ENCODE measurements at places on chromosomes 3 and 15.

- DNase-seq = no peak
These were observed 15.7 kb downstream of the LIPC start for GRCh38 chr15:58447271-58448010.

DNA sequence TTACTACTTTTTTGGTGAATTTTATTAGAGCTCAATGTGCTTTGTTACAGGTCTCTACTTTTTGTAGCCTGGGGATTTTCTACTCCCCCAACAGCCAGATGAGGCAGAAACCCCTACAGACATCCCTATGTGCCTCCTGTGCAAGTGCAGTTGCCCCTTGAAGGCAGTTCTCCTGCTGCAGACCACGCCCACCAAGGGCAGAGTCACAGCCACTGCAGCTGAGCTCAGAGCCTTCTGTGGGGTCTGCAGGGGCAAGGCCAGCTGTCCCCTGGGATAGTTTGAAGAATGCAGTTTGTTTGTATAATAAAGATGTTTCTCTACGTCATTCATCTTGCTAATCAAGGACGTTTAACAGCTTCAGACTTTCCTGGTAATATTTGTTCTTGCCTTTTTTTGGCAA, 76.8 kb downstream of the NPAP1 start:
- DNase-seq = no peak

GRCh38 chr3:194212161-194212844, 76.4 kb downstream of the HES1 start:
- no peak for DNase-seq

DNA sequence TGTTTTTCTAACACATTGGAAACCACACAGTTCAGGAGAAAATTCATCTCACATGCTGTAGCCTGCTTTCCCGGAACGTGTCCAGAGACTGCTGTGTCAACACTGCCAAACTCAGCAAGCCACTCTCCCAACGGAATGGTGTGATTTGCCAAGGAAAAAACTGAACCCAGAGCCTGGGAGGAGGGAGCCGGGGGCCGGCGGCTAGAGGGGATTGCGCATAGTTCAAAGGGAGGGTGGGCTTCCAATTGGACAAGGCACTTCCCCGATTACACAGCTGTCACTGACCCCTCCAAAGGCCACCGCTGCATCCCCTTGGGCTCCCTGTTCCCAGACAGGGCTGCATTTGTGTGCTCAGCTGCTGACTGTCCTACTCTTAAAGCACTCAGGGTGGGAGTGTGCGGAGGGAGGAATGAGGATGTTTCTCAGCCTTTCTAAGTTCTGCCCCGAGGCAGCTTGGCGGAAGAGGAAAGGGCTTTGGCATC, 256.2 kb downstream of the ZNF621 start:
- DNase-seq = no peak

- no peak for DNase-seq
These were observed 10.9 kb downstream of the CCR5 start for GRCh38 chr3:46381625-46382024.

DNA sequence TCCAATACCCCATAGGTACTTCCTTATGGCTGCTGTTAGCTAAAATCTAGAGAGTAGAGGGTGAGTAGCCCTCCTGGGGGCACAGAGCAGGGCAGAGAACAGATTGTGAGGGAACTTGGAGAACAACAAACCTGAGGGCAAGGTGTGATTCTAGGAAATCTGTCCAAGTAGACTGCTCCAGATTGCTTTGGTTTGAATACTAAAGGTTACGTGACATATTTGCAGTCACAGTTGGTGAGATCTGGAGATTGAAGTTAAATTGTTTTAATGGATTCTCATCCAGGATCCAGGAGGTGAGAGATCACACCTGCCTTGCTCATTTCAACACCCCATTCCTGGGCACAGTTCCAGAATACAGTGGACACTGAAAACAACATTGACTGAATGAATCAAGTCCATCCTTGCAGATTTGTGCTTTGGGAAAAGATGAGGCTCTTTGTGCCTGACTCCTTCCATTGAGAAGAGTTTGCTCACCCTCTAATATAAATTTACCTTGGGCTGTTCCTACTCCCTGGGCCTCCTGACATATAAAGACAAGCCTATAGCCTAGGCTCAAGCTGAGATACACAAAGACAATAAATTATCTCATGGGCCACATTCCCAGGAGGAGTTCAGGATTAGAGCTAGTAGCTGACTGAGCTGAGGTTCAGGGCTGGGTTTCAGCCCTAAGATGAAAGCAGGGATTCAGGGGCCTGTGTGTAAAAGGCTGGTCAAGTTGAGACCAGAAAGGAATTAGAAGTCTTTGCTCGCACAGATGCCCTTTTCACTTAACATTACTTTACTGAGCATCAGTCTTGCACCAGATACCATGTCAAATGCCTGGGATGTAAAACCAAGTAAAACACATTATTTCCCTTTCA, 400.9 kb upstream of the MCTP2 start:
- no peak for DNase-seq

GRCh38 chr3:13812034-13812471, 67.8 kb downstream of the WNT7A start:
- DNase-seq = no peak

- DNase-seq = no peak
These were observed 765.3 kb downstream of the TBL1XR1 start for GRCh38 chr3:176431991-176432390.

DNA sequence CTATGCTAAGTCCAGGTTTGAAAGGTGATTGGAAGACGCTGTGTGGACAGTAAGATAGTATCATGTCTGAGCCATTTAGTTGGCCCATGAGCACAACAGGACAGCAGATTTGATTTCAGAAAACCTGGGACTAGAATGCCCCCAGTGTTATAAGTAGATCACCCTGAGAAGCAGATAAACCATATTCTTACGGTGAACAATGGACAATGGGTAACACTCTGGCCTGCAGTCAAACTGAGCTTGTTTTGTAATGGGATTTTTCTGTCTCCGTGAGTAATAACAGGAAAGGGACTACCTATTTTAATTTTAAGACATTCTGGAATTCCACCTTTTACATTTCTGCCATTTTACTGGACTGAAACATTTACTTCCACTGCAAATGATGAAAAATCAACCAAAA, 71.5 kb downstream of the LDHAL6B start:
- no peak for DNase-seq

GRCh38 chr3:188697127-188697526, 474.6 kb upstream of the TPRG1 start:
- no peak for DNase-seq

DNA sequence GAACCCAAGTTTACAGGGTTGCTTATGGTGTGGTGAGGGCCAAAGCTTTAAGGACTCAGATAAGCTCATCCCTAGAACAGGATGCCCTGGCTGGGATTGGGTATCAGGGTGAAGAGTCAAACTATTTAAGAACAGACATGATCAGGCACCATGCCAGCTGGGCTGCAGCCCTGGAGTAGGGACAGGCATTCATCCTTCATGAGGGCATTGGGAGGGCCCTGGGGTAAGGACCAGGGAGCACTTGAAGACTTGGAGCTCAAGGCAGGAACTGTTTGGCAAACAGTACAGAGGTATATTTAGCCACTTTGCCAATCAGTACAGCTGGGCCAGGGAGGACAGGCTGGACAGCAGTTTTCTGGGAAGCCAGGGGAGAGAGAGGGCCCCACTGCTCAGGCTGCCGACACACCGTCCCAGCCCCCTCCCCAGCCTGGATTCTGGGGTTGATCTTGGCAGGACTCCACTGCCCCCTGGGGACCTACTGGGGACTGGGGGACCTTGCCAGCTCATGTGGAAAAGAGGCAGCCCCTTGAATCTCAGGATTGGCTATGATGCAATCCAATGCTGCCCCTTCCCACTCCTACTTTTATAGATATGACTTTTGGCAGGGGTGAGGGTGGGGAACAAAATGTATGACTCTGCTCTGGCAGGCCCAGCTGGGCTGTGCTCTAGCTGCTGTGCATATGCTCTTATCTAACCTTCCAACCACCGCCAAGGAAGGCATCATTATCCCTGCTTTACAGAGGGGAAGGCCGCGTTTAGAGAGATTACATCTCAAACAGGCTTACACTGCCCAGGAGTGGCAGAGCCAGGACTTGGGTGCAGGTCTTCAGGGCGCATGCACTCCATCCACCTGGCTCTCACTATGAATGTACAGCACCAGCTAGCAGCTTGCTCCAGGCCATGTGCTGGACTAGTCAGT, 2.3 kb downstream of the PLA2G4E start:
- no peak for DNase-seq

DNA sequence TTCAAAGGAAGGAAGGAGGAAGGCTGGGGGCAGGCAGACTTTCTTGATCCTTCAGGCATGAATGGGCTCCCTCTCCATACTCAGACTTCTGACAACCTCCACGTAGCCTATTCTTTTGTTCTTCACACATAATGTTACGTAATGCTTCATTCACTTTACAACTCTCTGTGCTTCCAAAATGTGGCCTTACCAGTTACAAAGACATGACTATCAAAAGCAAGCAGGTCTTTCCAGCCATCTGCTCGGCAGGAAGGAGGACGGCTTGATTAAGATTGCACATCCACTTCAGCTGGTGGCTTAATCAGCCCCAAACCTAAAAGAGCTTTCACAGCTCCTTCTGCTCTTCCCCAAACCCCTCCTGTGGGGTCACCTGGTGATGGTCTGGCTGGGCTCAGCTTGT, 263.2 kb downstream of the XXYLT1 start:
- DNase-seq = no peak

GRCh38 chr3:170705131-170705530, 119.3 kb upstream of the SLC7A14 start:
- DNase-seq = no peak

DNA sequence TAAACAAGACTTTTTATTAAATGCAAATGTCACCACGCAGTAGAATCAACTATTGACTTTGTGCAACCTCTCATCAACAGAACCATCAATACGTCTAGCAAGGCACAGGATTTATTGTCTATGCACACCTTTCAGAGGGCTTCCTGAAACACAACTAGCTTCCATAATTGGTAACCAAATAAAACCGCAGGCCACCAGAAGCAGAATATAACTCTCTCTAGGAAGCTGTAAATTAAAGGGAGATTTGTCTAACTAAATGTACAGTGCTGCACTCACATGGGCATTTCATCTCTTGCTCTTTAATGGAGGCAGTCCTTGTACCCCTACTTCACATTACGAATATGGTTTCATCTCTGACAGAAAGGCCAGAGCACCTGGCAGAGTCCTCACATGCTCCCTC, 93.0 kb downstream of the FHIT start:
- DNase-seq = no peak

DNA sequence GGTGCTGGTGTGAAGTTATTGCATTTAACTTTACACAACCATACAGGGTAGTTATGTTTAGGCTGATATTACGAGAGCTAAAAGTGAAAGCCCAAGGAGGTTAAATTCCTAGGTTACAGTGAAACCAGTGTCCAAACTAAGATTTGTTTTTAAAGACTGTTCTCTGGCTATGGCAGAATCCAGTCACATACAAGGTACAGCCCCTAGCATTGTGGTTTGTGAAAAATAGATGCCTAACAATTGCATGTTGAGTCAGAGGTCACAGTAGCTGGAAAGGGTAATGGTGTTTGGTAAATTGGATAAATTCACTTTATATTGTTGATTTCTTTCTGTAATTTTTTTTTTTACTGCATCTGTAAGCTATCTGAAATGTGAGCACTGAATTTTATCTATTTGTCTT, 614.6 kb upstream of the TBL1XR1 start:
- no peak for DNase-seq

- DNase-seq = no peak
These were observed 385.6 kb downstream of the SHQ1 start for GRCh38 chr3:72462595-72463011.

DNA sequence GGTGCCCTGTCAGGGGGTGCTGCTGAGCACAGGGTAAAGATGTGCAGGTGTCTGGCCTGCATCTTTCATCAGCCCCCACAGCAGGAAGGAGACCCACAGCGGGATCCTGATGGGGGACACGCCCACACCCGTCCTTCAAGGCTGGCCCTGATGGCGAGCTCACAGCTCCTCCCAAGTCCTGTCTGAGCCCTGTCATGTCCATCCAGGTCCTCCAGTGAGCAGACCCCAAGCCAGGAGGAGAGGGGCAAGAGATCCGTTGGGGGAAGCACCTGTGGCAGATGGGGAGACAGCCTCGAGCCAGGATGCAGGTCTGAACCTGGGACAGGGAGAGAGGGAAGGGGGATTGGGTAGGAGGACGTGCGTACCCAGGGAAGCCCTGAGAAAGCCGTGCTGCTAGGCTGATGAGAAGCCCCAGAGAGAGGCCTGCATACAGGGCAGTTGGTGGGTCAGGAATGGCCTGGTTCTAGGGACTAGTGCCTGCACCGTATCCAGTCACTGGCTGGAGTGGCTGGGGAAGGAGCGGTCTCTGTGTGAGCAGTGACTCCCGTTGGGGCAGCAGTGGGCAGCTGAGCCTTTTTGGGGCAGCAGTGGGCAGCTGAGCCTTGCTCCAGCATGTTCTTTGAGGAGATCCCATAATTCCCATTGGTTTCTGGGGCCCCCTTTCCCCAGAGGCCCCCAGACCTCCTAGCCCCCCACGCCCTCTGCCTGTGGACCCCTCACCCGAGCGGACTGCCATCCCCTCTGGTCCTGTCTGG, 133.3 kb upstream of the MEF2A start:
- DNase-seq = no peak

GRCh38 chr3:54378184-54378583, 255.8 kb downstream of the CACNA2D3 start:
- no peak for DNase-seq

GRCh38 chr15:67468416-67468815, 52.5 kb upstream of the C15orf61 start:
- DNase-seq = no peak

DNA sequence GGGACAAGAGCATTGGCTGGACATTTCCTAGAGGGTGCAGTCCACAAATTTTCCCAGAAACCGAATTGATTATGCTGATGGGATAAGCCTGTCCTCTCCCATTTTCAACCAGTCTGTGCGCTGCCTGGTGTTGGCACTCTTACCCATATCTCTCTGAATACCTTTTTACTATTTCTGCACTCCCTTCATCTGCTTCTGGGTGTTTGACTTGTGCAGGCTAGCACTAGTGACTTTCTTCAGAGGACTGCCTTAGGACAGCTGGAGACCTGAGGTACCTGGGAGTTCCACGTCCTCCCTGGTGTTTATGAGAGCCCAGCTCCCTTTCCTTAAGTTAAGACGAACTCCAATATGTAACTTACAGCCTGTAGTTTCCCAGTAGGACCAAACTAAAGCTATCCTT, 50.2 kb downstream of the RBMS3 start:
- no peak for DNase-seq

GRCh38 chr3:102265720-102266119, 169.1 kb upstream of the ZPLD1 start:
- DNase-seq = no peak

- DNase-seq = peak; percentile 28
These were observed 24.3 kb upstream of the CP start for GRCh38 chr3:149245738-149246451.

GRCh38 chr3:143786219-143787191, 61.8 kb downstream of the SLC9A9 start:
- peak; percentile 16 for DNase-seq

Data from AG08396 (cell line).